ENCODE measurements at places on chromosomes 5 and 9.

DNA sequence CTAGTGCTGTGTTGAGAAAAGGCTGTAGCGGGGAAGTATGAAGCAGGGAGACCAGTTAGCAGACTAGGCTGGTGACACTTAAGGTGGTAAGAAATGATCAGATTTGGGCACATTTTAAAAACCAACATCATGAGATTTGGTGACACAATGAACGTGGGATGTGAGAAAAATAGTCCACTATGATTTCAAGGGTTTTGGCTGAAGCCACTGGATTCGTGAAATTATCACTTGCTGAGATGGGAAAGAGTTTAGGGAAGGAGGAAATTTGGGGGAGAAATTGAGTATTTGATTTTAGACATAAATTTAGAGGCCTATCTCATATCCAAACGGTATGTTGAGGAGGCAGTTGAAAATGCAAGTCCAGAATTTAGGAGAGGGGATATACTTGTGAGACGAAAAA lies 23.1 kb downstream of the SKP2 start:
- DNase-seq, result no peak

GRCh38 chr5:36948041-36948440 lies 71.5 kb downstream of the NIPBL start:
- DNase-seq, result no peak

DNA sequence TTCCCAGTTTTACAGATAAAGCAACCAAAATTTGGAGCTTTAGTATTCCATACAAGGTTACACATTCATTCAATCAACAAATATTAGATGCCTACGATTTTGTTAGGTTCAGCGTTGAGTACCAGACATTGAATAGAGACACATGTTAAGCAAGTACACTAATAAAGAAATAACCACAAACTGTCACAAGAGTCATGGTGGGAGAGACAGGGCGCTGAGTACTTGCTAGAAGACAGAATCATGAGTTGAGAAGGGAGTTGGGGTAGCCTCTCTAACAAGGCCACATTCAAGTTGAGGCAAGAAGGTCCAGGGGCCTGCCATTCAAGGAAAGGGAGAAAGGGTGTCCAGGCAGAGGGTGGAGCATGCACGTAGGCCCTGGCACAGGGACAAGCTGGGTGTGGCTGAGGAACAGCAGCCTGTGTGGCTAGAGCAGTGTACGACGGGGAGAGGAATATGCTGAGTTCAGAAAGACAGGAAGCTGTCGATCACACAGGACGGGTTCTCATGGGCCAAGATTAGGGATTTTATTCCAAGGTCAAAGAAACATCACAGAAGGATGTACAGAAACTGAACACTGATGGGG lies 17.0 kb downstream of the CDK5RAP2 start:
- DNase-seq, result no peak

DNA sequence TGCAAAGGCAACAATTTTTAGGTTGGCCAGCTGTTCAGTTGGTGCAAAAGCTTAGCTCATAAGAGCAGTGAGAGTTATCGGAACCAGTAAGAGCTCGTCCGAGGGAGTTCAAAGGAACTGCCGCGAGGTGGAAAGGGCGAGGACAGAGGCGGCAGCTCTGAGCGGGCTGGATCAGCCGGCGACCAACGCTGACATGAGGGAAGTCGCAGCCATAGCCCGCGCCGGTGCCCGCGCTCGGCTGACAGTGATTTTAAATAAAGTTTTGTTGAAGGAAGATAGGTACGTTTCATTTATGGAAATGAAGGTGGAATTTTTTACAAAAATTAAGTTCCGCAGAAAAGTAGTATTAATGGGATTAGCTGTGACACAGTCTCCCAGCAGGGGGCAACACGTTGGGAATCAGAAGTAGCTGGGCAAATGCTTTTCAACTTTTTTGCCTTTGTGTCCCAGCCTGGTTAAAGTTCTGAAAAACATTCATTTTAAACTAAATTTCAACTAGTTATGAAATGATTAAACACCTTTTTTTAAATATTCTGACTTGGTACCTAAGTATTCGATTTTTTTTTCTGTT lies 43.2 kb downstream of the FBXO4 start:
- no peak for DNase-seq

- DNase-seq, result no peak
These were observed 29.9 kb downstream of the HSDL2 start for GRCh38 chr9:112409758-112410157.

GRCh38 chr9:135716045-135716444 lies 14.1 kb downstream of the KCNT1 start:
- DNase-seq, result no peak

DNA sequence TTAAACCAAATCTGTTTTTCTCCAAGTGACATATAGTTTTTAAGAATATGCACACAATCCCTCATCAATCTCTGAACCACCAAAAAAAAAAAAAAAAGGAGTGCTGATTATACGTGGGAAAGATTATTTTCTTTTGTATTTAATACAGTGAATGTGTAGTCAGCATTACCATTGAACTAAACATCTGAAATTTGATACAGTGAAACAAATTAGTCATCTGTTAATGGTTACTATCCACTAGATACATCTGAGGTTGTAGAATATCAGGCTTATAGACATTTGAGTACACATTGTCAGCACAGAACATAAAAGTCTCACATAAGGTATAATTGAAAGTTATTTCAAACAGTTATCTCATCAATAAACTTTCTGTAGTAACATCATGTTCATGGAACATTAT lies 87.0 kb downstream of the SLF1 start:
- no peak for DNase-seq

- DNase-seq, result no peak
These were observed 123.4 kb upstream of the LRRTM2 start for GRCh38 chr5:138998521-138998920.

GRCh38 chr9:123651273-123651672 lies 278.7 kb downstream of the DENND1A start:
- no peak for DNase-seq

DNA sequence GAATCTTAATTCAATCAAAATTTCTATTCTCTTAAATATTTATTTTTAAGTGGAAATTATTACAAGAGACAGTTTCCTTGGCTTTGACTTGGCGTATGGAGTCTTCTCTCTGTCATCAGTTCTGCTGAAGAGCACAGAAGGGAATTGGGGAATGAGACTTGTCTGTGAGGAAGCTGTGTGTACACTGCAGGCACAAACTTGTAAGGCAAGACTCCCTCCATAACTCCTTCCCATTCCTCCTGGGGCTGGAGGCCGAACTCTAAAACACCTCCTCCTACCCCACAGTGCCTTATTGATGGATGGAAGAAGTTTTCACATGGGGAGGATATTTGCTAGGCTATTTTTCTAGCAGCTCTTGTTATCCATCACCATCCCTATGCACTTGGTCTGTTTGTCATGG lies 187.4 kb upstream of the ELL2 start:
- no peak for DNase-seq

- no peak for DNase-seq
These were observed 129.9 kb downstream of the PDZD2 start for GRCh38 chr5:31768784-31769183.

GRCh38 chr9:105832096-105832710 lies 137.9 kb downstream of the TMEM38B start:
- no peak for DNase-seq

DNA sequence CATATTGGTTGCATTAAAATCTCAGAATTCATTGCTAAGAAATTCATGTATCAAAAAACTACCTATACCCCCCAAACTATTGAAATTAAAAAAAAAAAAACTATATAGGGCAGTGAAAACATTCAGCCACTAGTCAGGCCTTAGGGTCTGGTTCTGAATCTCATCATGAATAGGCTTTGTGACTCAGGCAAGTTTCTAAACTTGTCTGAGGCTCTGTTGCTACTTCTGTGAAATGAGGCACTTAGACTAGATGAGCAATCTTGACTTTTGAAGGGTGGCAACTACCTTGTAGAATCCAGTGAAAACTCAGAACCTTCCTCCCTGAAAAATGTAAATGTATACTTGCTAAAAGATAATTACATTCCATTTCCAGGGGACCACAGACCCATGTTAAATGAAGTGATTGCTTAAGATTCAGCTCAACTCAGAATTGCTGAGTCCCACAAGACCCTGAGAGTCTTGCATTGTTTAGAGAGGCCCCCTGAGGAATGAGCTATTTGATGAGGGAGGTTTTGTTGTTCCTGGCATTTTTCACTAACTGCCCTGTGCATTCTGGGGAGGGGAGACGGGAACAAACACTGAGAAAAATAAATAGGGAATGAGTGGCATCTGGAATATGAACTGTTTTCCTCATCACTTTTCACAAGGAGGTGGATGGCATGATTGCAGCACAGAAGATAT lies 29.5 kb downstream of the RAI14 start:
- DNase-seq, result no peak

- DNase-seq, result no peak
These were observed 142.6 kb downstream of the FAM114A2 start for GRCh38 chr5:153896117-153896516.

- DNase-seq, result no peak
These were observed 17.4 kb upstream of the OBP2B start for GRCh38 chr9:133226219-133227171.

- DNase-seq, result no peak
These were observed 439 bp downstream of the SSBP2 start for GRCh38 chr5:81750308-81751008.

All from T1000 (cell line).